ENCODE measurements at places on chromosomes 1 and 21.
A peak's percentile ranks its signal among the peaks of the same experiment; 100 is the strongest.

- DNase-seq, result no peak
Observed at GRCh38 chr1:221025956-221026355, 146.7 kb downstream of the HLX start.

- peak; percentile 11 for DNase-seq
Observed at GRCh38 chr21:29078869-29079767, 5.7 kb upstream of the CCT8 start.

DNA sequence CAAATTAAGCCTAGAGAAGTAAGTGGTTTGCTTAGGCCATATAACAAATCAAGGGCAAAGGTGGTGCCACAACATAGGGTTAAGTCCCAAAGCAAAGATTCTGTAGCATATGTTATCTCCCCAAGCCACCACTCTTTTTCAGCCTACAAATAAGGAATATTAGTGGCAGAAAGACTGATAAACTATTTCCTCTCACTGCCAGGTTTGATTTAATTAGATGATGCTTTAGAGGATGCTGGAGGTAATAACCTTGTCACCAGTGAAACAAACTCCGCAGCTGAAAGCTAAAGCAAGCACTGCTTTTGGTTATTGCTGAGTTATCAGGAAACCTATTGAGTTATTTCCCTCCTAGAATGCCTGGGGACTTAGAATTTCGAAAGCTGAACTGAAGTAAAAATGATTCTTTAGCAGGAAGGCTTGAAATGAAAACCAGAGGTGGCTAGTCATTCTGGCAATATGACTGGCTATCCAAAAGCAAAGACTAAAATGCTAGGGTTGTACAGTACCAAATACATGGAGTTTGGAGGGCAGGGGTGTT lies 145.2 kb downstream of the SYT2 start:
- DNase-seq, result no peak

GRCh38 chr1:3907031-3907534 lies 7.0 kb upstream of the C1orf174 start:
- no peak for DNase-seq

DNA sequence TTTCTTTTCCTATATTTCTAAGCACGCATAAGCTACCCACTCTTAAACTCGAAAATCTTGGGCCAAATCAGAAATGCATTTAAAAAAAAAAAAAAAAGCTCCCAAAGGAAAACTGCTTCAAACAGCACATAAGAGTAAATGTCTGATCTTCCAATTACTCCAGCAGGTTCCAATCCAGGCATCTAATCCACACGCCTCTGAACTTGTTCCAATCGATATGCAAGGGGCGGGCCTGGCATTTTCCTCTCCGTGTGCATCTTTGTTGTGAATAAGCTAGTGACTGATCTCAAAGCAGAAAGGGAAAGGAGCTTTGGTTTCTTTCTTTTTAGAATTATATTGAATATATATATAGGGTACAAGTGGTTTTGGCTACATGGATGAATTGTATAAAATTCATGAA lies 365.5 kb downstream of the PRDM2 start:
- DNase-seq, result no peak

DNA sequence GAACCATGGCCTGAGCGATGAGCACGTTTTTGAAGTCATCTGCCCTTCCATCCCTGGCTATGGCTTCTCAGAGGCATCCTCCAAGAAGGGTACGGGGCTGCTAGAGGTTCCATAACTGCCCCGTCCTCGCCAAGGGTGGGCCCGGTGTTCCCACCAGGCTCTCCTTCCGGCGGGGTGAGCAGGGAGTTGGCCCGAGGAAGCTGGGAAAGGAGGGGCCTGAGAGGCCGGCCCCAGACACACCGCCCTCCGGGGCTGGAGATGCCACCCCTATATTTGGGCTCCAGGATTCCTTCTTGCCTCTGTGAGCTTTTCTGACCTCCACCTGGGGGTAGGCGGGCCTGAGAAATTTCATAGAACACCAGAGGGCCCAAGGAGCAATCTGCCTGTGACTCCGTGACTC lies 28.9 kb downstream of the EPHX1 start:
- DNase-seq, result no peak

GRCh38 chr21:36422279-36423098 lies 37.3 kb downstream of the CHAF1B start:
- DNase-seq, result peak; percentile 8

DNA sequence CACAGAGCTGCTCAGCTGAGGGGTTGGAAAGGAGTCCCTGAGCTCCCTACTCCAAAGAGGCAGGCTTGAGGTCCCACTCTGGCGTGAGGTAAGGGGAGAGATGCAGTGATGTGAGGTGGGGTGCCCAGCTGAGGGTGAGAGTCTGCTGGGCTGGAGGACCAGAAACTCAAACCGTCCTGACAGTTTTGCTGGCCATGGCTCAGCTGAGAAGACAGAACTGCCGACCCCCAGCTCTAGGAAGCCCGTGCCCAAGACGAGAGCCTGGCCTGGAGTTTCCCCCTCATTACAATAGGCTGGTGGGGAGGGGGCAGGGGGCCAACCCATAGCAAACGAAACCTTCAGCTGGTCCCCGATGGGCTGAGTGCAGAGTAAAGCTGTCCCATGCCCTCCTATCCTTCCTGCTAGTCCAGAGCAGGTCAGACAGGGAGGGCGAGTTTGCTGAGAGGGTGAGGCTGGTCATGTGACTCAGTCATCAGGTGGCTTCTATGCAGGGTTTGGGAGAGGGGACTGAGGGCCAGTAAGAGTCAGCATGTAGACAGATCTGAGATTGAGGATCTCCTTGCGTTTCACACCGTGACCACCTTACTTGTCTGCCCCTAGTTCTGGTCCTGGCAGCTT lies 129.3 kb downstream of the PRDM2 start:
- DNase-seq, result no peak

GRCh38 chr1:21641537-21641936 lies 27.6 kb downstream of the RAP1GAP start:
- no peak for DNase-seq

- no peak for DNase-seq
Observed at GRCh38 chr1:176643536-176643935, 180.6 kb downstream of the PAPPA2 start.

DNA sequence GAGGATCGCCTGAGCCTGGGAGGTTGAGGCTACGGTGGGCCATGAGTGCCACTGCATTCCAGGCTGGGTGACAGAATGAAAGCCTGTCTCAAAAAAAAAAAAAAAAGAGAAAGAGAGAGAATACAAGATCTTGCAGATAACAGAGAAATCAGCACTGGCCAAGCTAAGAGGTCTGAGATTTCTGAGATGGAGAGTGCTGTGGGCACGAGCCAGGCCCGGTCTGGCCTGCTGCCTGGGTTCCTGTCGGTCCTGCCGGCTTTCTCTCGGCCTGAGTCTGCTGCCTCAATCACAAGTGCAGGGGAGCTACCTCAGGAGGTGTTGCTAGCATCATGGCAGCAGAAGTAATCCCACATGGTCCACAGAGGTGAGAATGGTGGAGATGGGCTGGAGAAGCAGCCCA lies 19.0 kb downstream of the ADORA1 start:
- no peak for DNase-seq

GRCh38 chr1:91650764-91651163 lies 150.1 kb downstream of the CDC7 start:
- DNase-seq, result no peak

DNA sequence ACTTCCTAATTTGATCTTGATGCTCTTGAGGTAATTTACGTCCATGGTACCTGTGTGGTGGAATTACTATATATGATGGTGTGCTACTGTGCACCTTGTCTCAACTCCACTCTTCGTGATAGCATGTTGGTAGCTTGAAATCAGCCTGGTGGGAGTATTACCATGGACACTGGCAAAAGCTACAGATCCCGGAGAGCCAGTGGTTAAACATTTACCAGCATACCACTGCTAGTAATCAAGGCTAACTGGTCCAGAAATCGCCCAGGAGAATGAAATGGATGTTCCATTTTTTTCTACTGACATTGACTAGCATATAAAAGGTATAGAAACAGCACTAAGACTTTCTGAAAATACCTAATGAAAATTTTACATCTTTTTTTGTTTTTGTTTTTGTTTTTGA lies 30.6 kb downstream of the ELK4 start:
- no peak for DNase-seq

DNA sequence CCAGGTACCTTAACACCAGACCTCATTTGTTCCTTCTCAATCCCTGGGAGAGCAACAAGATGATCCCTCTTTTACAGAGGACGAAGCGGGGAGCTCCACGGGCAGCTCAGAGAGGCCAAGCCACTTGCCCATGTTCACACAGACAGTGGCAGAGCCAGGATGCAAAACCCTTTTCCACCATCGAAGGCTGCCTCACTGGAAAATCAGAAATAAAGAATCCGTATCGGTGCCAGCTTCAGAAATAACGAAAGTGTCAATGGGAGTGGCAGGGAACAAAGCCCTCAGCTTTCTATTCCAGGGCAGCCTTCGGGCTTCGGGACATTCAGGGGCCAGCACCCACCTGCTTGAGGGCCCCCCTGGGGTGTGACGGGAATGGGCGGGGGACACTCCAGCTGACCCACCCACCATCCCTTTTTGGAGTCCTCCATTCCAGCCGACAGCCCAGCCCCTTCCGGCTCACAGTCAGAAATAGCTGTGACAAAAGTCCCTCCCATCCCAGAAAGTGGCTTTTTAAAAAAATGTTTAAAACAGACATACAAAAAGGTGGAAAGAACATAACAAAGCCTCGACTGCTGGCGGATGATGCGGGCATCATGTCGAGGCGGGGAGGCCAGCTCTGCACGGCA lies 6.0 kb downstream of the IFFO2 start:
- peak; percentile 30 for DNase-seq

- DNase-seq, result no peak
Observed at GRCh38 chr1:47229031-47229885, 2.8 kb downstream of the TAL1 start.

GRCh38 chr1:159008744-159009188 lies 941 bp upstream of the IFI16 start:
- DNase-seq, result peak; percentile 64

- no peak for DNase-seq
Observed at GRCh38 chr1:7885513-7886404, 32.9 kb upstream of the UTS2 start.

DNA sequence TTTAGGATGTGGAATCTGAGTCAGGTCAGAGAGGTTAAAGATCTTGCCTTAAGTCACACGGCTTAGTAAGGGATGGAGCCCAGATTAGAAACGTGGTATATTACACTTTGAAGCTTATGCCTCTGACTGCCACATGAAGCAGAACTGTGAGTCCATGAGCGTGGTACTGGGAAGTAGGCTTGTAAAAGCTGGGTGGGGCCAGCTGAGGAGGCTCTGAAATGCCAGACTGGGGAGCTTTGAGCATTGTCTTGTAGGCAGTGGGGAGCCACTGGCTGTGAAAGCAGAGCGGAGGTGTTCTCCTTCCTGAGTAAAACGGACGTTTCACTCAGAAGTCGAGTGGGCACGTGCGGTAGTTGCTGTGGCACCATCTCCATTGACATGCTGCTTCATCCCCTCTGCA lies 72.6 kb upstream of the USP24 start:
- DNase-seq, result no peak

GRCh38 chr1:108896146-108897145 lies 19.7 kb downstream of the GPSM2 start:
- no peak for DNase-seq

- DNase-seq, result no peak
Observed at GRCh38 chr21:42646836-42647235, 6.6 kb upstream of the PDE9A start.

DNA sequence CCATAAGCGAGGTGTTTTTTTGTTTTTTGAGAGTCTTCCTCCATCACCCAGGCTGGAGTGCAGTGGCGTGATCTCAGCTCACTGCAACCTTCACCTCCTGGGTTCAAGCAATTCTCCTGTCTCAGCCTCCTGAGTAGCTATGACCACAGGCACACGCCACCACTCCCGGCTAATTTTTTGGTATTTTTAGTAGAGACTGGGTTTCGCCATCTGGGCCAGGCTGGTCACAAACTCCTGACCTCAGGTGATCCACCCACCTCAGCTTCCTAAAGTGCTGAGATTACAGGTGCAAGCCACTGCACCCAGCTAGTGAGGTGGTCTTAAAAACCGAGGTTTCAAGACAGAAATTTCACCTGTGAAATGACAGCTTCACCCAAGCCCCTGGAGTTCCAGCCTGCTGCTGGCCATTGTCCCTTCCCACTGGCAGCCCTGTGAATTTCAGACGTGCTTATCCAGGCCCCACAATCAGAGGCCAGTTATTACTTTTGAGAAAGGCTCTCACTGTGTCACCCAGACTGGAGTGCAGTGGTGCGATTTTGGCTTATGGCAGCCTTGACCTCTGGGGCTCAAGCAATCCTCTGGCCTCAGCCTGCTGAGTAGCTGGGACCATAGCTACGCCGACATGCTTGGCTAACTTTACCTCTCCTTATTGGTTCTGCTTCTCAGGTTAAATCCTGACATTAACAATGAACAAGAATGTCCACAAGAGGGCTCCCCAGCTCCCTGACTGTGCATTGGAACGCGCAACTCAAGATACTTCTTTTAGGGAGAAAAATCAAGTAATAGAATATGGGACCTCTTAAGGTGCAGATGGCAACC lies 19.4 kb downstream of the ENO1 start:
- peak; percentile 49 for DNase-seq

DNA sequence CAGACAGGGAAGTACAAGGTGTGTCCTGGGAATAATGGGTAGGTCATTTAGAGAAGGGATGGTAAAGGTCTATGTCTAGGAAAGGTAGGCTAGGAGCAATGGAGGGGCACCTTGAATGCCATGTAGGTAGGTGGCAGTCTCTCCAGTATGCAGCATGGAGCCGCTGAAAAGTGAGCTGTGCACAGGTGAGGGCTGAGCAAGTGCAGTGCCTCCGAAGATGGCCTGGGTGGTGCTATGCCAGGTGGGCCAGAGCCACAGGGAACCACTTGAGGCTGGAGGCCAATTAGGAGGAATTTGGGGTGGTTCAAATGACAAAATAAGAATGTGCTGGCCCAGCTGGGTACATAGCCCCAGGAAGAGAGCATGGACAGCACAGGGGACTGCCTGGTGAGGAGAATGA lies 25.0 kb downstream of the RNU5D-1 start:
- DNase-seq, result no peak

DNA sequence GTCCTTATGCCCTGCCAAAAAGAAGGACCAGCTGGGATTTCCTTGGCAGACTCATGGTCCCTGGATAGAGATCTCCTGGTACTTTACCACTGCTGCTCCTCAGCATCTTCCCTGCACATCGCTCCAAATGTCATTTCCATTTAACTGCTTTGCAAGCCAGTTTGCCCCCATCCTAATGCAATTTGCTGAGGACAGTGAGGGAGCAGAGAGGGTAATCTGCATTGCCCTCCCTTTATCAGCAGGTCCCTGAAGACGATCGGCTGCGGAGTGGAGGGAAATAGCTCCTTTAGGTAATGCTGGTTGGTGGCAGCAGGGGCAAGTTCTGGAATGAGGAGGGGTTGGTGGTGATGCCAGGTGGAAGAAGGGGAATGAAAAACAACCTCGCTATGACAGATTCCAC lies 2.7 kb downstream of the PLXNA2 start:
- DNase-seq, result no peak

DNA sequence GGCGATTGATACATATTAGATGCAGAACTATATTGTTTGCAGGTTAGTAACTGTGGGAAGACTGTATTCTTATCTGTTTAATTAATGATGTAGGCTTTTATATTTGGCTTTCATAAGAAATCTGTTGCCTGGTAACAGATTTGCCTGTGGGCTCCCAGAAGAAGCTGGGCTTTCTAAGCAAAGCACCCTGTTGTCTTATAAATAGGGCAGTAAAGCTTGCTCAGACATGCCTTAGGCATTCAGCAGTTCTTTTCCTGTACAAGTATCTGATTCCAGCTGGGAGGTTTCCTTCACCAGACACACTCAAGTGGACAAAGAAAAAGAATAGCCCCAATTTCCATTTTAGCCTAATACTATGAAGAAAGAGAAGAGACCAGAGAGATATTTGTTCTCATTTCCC lies 524.0 kb downstream of the LRRIQ3 start:
- DNase-seq, result no peak
